ENCODE measurements at places on chromosomes 16 and 17.
A peak's percentile ranks its signal among the peaks of the same experiment; 100 is the strongest.

- DNase-seq: peak; percentile 64
Observed at GRCh38 chr17:78117027-78117981, 11.3 kb downstream of the TMC6 start.

- no peak for DNase-seq
Observed at GRCh38 chr16:84826558-84826941, 6.8 kb downstream of the CRISPLD2 start.

- no peak for DNase-seq
Observed at GRCh38 chr16:13883276-13883675, 36.7 kb upstream of the ERCC4 start.

- no peak for DNase-seq
Observed at GRCh38 chr16:54136276-54136625, 150.3 kb downstream of the IRX3 start.

- DNase-seq: no peak
Observed at GRCh38 chr17:80802626-80803450, 188.8 kb upstream of the CHMP6 start.

DNA sequence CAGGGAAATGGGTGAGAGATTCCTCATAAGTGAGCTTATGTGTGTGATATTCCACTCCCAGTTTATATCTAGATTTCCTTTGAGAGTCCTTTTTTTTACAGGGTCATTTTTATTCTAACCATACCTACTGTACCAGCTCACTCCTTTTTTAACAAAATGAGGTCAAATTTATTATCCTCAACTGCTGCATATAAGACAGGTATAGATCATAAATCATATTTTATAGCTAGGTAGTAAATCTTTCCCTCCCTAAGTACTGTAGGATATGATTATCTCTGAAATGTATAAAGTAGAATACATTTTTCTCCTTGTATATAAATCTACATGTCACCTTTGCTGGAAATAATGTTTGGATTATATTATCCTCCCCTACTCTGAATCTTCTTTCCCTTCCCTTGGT is 31.5 kb downstream of the AP2B1 start:
- no peak for DNase-seq

- no peak for DNase-seq
Observed at GRCh38 chr16:49704586-49705155, 151.2 kb downstream of the ZNF423 start.

GRCh38 chr16:27514806-27515205 is 34.9 kb downstream of the GTF3C1 start:
- no peak for DNase-seq

DNA sequence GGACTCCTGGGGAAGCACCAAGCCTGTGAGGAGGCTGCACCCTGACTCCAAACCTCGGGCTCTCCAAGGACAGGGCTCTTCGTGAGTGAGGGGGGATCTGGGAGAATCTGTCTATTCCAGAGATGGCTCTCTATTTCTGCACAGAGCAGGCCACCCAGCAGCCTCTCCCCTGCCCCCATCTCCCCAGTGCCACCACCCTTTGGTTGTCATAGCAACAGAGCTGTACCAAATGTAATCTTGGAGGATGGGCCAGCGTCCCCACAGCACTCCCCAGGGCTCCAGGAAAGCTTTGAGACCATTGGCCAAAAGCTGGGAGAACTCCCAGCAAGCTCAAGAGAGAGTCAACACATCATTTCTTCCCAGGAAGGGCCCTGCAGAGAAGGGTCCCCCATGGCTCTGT is 49.3 kb downstream of the ABCC12 start:
- DNase-seq: no peak
